ENCODE measurements at places on chromosomes 2 and 18.

DNA sequence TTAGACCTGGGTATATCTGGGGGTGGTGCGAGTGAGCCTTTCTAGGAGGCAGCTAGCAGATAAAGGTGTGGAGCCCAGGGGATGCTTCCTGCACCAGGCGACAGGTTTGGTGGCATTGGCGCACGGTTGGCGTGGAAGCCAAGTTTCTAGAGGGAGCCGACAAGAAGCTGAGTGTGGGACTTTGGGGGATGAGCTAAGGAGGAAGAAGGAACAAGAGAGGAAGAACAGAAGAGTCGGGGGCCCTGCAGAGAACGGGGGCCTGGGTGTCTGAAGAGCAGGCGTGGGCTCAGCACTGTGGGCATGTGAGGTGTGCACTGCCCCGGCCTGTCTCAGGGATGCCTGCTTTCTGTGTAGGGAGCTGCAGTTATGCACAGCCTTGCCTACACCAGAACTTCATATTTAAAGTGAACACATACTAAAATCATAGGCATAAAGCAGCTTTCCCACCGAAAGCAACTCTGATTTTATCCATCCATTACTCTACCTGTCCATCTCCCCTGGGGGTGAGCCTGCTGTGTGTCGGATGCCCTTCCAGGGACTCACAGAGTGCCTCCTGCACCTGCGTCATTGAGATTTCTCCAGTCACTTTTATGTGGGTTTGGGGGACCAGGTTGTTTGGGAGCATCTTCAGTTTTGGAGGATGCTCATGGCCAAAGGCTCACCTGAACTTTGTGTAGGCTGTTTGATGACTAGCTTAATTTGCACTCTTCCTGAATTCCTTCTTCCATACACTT, 149.7 kb downstream of the LDLRAD4 start:
- DNase-seq: no peak

- no peak for DNase-seq
These were observed 25.2 kb downstream of the TMEM163 start for GRCh38 chr2:134693359-134694330.

DNA sequence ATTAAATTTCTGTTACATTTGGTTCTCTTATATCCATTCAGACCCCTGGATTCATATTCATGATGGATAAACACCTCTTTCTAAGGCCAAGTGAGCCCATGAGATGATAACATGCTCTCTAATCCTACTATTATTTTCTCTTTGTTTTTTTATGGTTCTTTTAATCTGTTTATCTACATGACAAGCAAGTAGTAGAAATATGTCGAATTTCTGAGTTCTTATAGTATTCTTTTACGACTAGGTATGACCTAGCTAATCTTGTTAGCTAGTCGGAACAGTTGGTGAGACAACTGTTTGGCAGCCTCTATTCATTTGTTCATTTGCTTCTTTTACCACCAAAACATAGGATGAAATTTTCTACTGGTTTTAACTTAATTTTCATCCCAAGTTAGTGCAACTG, 98.1 kb upstream of the SCG2 start:
- no peak for DNase-seq

GRCh38 chr2:63124218-63124617, 73.6 kb downstream of the OTX1 start:
- DNase-seq: no peak

DNA sequence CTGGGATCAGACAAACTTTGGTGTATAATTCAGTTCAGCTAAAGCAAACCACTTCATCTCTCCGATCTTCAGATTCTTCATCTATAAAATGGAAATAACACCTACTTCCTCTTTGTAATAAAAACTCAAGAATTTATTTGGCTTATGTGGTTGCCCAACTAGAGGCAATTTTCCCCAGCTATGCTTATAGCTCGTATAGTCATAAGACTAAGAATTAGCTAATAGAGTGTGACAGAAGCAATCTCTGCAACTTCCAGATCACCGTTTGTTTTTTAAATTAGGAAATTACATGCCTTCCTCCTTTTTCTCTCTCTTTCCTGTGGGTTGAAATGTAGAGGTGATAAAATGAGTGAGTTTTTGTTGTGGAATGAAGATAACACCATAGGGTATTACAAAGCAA, 35.3 kb upstream of the KCNF1 start:
- DNase-seq: no peak

DNA sequence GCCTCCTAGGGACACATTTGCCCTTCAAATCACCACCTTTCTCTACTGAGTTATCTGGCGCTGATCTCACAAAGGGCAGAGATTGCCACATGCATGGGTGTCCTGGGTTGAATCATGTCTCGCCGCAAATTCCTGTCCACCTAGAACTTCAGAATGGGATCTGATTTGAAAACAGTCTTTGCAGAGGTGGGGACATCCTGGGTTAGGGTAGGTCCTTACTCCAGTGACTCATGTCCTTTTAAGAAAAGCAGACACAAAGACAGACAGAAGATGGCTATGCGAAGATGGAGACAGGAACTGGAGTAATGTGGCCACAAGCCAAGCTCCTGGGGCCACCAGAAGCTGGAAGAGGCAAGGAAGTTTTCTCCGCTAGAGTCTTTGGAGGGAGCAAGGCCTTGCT, 197.4 kb upstream of the SMIM21 start:
- DNase-seq: no peak

DNA sequence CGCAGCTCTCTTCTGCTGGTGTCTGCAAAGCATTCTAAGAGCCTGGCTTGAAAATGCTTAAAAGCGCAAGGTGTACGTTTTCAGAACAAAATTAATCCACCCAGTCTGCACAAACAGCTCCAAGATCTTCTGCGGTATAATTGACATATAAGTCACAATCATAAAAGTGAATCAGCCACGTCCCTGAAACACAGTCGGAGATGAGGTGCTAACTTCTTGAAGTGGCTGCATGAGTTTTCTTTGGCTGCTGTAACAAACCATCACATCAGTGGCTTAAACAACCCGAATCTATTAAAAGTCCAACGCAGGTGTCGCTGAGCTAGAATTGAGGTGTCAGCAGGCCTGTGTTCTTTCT, 32.6 kb downstream of the ARL4C start:
- DNase-seq: no peak

DNA sequence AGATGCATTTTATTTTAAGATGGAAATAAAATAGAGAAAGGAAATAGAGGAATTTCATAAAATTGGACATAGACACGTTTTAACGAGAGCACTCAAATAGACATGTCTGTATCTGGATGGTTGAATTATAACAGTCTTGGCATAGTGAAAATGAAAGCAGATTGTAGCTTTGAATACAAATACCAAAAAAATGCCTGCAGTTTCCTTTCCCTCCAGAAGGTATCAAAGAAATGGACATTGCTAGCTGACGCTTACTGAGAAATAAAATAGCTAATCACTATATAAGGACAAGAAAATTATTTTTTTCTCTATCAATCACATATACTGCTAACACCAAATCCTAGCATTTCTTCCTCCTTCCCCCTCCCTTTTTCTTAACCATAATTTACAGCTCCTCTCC, 11.4 kb upstream of the MAPRE2 start:
- DNase-seq: no peak

GRCh38 chr18:7945882-7946281, 378.8 kb downstream of the PTPRM start:
- no peak for DNase-seq

- DNase-seq: no peak
These were observed 242.4 kb downstream of the LPIN1 start for GRCh38 chr2:11988691-11989353.

- DNase-seq: no peak
These were observed 21.1 kb downstream of the SERPINE2 start for GRCh38 chr2:224017957-224018356.

DNA sequence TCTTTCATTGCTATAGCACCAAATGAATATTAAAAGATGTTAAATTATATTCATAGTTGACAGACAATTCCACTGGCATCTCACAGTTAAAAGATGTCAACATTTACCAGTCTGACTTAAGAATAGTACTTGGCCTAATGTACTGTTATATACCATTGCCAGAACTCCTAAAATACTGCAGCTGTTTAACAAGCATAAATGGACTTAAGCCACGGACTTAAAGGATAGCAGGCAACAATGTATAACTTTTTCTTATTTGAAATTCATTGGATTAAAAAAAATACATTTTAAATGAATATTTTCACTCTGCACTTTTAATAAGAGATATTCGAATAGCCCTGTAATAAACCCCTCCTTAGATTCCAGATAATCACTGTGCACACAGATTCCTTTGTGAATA, 3.8 kb downstream of the TCF4 start:
- no peak for DNase-seq

DNA sequence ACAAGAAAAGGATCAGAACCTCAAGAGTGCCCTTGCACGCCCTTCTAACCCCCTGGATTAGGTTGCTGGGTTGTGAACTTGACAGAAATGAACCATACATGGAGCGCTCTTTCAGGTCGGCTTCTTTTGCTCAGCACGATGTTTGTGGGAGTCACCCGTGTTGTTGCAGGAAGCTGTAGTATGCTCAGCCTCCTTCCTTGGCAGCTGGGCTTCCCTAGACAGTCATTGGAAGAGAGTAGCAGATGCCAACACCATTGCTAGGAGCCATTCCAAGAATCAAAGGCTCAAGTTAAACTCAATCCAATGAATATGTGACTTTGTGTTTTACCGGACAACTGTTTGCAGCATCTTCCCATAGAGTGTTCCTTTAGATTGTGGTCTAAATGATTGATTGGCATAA, 47.0 kb downstream of the RAB12 start:
- DNase-seq: no peak

DNA sequence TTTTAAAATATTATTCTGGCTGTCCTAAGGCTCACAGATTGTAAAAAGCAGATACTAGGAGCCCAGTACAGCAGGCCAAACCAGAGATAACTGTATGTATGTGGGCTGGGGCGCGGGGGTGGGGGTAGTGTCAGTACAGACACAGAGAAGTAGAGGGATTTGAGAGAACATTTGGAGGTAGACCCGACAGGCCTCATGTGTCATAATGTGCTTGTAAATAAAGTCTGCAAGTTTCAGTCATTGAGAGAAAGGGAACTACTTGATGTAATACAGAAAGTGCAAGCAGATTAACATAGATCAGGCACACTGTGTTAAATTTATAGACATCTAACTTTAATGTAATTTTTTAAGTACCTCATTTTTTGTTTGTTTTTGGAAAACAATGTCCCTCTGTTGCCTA, 7.4 kb upstream of the POLI start:
- no peak for DNase-seq

DNA sequence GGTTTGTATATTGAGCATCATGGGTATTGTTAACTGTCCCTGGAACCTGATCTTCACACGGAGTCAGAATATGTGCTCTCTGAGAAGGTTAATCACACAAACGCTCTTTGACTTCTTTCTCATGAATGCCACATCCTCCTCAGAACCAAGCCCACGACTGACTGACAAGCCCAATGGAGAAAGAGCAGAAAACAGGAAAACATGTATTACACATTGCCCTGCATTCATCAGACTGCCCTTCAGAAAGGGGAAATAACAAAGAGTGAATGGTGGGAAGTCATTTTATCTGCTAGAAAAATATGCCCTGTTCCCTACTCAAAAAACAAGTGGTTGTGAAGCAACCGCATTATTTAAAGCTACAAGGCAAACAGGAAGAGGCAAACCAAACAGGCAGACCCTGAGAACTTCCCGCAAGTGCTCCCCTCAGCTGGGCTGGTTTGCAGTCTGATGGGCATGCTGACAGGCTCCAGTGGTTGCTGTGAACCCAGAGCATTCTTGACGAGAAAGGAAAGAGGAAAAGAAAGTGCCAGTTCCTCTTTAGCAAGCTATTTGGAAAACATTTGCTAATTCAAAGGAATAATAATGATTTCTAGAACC, 172.9 kb upstream of the SETBP1 start:
- no peak for DNase-seq

GRCh38 chr2:235556901-235557300, 63.1 kb downstream of the AGAP1 start:
- DNase-seq: no peak

GRCh38 chr2:122478117-122478516, 722.7 kb downstream of the TSN start:
- DNase-seq: no peak

DNA sequence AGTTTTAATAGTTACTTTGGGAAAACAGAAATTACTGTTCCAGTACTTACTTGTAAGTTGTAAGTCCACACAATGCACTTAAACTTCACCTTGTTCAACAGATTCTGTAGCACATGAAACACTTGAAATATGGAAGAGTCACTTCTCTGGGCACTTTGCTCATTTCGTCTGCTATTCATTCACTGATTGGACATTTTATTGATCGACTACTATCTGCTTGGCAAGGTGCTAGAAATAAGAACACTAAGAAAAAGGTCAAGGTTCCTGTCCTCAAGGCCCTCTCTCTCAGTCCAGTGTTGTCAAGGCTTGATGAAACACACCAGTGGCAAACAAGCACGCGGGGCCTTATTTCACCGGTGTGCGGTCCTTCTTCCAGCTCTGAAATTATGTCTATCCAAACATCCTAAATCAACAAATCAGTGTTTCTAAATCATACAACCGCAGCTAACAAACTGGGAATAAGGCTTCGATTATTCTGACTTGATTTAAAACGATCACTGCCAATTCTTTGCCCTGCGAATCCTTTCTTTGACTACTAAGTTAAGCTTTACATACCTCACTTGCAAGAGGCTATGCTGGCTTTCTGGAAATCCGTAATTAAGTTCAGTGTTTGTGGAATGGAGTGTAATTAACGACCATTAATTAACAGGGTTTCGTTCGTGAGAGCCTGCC, 780 bp upstream of the ITGAV start:
- DNase-seq: no peak

GRCh38 chr2:150620855-150621254, 133.4 kb upstream of the RND3 start:
- no peak for DNase-seq

DNA sequence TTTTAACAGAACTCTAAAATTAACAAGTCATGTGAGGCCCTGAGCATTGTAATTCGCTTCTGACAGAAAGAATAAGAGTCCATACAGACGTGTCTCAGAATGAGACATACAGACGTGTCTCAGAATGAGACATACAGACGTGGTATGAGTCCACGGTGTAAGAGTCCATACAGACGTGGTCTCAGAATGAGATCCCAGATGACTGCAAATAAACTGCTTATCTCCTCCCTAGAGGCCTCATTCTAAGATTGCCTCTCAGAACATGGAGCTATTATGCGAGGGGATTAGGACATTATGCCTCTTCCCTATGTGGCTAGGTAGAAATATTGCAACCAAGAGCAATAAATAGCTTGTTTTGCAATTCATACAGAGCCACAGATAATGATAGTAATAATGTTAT, 63.9 kb downstream of the NEB start:
- DNase-seq: no peak

GRCh38 chr18:37529863-37530262, 35.7 kb downstream of the CELF4 start:
- DNase-seq: no peak

GRCh38 chr2:239826786-239827522, 198.2 kb downstream of the NDUFA10 start:
- DNase-seq: no peak

DNA sequence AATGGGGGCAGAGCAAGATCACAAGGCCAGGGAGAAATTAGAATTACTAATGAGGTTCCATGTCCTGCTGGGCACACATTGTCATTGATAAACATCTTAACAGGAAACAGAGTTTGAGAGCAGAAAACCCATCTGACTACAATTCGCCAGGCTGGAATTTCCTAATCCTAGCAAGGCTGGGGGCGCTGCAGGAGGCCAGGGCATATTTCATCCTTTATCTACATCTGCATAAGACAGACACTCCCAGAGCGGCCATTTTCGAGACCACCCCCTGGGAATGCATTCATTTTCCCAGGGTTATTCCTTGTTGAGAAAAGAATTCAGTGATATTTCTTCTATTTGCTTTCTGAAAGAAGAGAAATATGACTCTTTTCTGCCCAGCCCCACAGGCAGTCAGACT, 152.7 kb downstream of the SUCLG1 start:
- DNase-seq: no peak

All from stimulated activated CD8-positive, alpha-beta memory T cell treated with anti-CD3 and anti-CD28 coated beads, Interleukin-12 subunit alpha, Interleukin-12 subunit beta, amount 100 ng/mL, for 4 hours (primary cell).